Peyer's patch (tissue), 4 donors: ENCODE measurements at places on chromosomes 16 and 17. TPM values are rescaled to one million over a fixed set of nuclear protein-coding genes. Genes with fewer than 3 reads are reported as not detected.

GUCY2D gene
- not detected for total RNA-seq

GRCh38 chr16:54806378-54806777 lies 124.3 kb upstream of the IRX5 start:
- no peak for DNase-seq
- no peaks in the 10 kb centered on the region for H3K4me1 ChIP-seq
- no peaks in the 10 kb centered on the region for H3K36me3 ChIP-seq
- no peak overlapping the region for H3K27ac ChIP-seq
- H3K27me3 ChIP-seq: no peaks in the 10 kb centered on the region
- H3K4me3 ChIP-seq: no peak overlapping the region

DNA sequence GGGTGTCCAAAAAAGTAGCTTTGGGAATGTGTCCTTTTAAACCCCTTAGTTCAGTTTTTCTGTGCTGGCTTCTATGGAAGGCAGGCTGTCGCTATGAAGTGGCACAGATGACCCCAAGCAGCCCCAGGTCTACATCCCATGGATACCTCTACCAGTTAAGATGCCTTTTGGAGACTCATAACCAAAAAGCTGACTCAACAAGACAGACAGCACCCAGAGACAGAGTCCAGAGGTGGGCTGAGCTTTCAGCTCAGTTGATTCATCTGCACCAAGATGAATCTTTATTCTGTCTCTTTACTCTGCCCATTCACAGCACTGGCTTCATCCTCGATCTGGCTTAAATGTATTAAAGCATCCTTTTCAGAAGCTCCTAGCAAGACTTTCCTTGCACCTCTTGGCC lies 29.8 kb upstream of the RBBP6 start:
- no peaks in the 10 kb centered on the region for H3K36me3 ChIP-seq
- H3K27ac ChIP-seq: no peak overlapping the region
- H3K27me3 ChIP-seq: no peaks in the 10 kb centered on the region
- no peak for DNase-seq
- H3K4me3 ChIP-seq: no peak overlapping the region
- no peaks in the 10 kb centered on the region for H3K4me1 ChIP-seq

GRCh38 chr17:4420692-4421131 lies 13.0 kb upstream of the SPNS3 start:
- H3K4me3 ChIP-seq: no peak overlapping the region
- H3K27me3 ChIP-seq: no peaks in the 10 kb centered on the region
- no peaks in the 10 kb centered on the region for H3K36me3 ChIP-seq
- no peaks in the 10 kb centered on the region for H3K4me1 ChIP-seq

- H3K4me1 ChIP-seq: no peaks in the 10 kb centered on the region
- H3K27me3 ChIP-seq: no peaks in the 10 kb centered on the region
- DNase-seq: no peak
- H3K36me3 ChIP-seq: no peaks in the 10 kb centered on the region
- no peak overlapping the region for H3K4me3 ChIP-seq
These were observed 12.6 kb downstream of the UBN1 start for GRCh38 chr16:4859900-4860255.

- H3K27ac ChIP-seq: no peak overlapping the region
- no peak overlapping the region for H3K4me3 ChIP-seq
- DNase-seq: no peak
- H3K27me3 ChIP-seq: no peaks in the 10 kb centered on the region
- no peaks in the 10 kb centered on the region for H3K36me3 ChIP-seq
These were observed 14.6 kb downstream of the STH start for GRCh38 chr17:46013502-46014165.

GRCh38 chr16:16036359-16036792 lies 87.0 kb downstream of the ABCC1 start:
- H3K27ac ChIP-seq: no peak overlapping the region
- no peaks in the 10 kb centered on the region for H3K36me3 ChIP-seq
- no peaks in the 10 kb centered on the region for H3K27me3 ChIP-seq
- DNase-seq: no peak

- no peak for DNase-seq
- H3K36me3 ChIP-seq: no peaks in the 10 kb centered on the region
- no peak overlapping the region for H3K4me3 ChIP-seq
- no peaks in the 10 kb centered on the region for H3K27me3 ChIP-seq
- no peak overlapping the region for H3K27ac ChIP-seq
- H3K4me1 ChIP-seq: no peaks in the 10 kb centered on the region
These were observed 227.3 kb downstream of the IRX3 start for GRCh38 chr16:54059319-54059718.

DNA sequence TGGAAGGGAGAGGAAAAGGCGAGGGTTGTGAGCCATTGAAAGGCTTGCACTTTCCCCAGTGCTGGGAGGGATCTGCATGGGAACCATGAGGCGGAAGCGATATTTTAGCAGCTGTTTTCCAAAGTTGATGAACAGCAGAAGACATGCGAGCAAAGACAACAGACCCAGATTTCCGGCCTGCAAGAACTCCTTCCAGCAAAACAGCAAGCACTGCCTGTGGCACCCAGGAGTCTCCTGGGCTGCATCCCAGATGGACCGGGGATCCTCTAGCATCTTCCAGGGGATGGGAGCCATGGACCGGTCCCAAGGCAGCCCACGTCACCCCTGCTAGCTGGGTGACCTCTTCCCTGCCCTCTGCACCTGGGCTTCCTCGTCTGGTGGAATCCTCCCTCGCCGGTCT lies 162.8 kb downstream of the IRF8 start:
- no peak for DNase-seq
- no peaks in the 10 kb centered on the region for H3K4me1 ChIP-seq
- no peaks in the 10 kb centered on the region for H3K36me3 ChIP-seq
- no peak overlapping the region for H3K4me3 ChIP-seq
- no peaks in the 10 kb centered on the region for H3K27me3 ChIP-seq

- no peaks in the 10 kb centered on the region for H3K36me3 ChIP-seq
- no peak overlapping the region for H3K4me3 ChIP-seq
- no peak overlapping the region for H3K27ac ChIP-seq
- DNase-seq: no peak
- no peaks in the 10 kb centered on the region for H3K4me1 ChIP-seq
These were observed 39.4 kb upstream of the VWA3A start for GRCh38 chr16:22052980-22053379.
